ENCODE measurements at places on chromosomes 6 and 20. TPM values are rescaled to one million over a fixed set of nuclear protein-coding genes. Genes with fewer than 3 reads are reported as not detected.

- DNase-seq: no peak
These were observed 280.8 kb downstream of the CENPW start for GRCh38 chr6:126620719-126621118.

DNA sequence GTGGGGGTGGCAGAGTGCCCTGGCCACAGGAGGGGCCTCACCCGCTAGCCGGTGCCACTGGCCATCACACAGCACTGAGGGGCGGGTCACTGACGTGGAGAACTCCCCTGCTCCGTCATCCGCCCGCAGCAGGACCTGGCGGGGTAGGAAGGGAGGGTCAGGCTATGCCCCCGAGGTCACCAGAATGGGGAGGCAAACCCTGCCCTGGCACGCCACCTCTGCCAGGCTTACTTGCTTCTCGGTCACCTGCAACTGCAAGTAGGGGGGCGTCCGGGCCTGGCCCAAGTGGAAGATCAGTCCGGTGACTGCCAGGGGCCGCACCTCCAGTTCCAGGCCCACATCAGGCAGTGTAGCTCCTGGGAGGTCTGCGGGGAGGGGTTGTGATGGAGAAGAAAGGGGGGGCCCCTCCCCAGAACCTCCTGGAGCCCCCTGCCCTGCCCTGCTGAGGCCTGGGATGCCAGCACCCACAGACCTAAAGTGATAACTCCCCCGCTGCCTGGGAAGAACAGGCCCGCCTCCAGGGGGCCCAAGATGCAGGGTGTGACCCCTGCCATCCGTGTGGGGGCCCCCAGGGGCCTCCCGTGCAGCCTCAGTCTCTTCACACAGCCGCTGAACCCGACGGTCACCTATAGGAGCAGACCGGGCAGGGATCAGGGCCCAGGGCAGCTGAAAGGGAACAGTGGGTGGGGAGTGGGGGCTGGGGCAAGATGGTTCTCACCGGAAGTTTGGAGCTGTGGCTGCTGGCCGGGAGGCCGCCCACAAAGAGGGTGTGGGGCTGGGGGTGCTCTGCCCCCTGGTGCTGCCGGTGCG lies 7.4 kb downstream of the ADRM1 start:
- no peak for DNase-seq

The TEAD3 gene
- polyA plus RNA-seq: 62.5 TPM

DNA sequence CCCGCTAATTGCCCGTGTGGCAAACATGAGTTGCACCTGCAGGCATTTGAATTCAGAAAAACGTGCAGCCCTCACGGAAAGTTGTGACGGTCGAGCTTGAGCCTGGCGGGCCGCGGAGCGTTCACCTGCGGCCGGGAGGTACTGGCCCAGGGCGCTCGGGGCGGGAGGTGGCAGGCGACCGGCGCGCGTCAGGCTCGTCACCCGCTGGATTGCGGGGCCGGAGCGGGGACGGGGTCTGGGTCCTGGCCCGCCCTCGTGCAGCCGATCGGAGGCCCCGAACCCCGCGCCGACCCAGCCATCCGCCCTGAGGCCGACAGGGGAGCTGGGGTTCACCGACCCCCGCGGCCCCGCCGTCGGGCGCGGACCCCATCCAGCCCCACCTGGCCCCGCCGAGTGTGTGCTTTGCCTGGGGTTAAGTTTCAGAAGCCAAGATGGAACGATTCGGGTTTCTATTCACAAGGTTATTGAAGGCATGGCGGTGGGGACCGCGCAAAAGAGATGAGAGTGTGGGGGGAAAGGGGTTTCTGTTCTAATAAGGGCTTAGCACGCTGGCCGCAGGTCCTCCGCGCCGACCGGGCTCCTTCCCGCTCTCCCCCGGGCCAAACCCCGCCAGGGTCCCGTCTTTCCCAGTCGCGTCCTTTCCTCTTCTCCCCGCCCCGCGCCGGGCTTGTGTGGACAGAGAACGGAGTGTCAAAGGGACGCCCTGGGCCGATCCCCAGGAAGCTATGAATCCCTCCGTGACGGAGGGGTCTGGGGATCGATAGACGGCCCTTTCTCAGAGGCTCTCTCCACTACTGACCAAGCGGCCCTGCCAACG lies 1.6 kb upstream of the HEY2 start:
- DNase-seq: no peak

- DNase-seq: peak; percentile 39
These were observed 68.3 kb downstream of the FHL5 start for GRCh38 chr6:96631248-96631647.

The TSHZ2 gene
- 12.5 TPM for polyA plus RNA-seq

DNA sequence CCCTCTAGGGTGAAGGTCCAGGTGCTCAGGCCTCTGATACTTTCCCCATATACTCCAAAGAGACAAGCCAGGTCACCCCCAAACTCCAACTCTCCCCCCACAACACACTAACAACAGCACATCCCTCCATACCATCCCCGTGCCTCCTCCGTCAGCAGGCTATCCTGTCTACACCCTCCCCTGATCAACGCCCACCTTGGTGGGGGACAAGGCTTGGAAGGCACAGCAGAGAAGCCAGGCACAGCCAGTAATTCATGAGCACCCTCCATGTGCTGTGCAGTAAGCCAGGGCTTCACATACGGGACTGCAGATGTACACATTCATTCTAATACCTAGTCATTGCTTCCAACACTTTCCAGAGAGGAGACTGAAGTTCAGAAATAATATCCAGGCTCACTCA lies 57.6 kb downstream of the TRERF1 start:
- DNase-seq: no peak

GRCh38 chr6:84872996-84873723 lies 108.8 kb upstream of the TBX18 start:
- no peak for DNase-seq

The SLC32A1 gene
- 2.3 TPM for polyA plus RNA-seq

GRCh38 chr20:15767999-15768741 lies 805.1 kb downstream of the KIF16B start:
- DNase-seq: no peak

- peak; percentile 20 for DNase-seq
These were observed 46.9 kb downstream of the MAP3K4 start for GRCh38 chr6:161038229-161039031.

- DNase-seq: no peak
These were observed 131.9 kb downstream of the FYN start for GRCh38 chr6:111741177-111741952.

GRCh38 chr20:24816907-24817306 lies 132.2 kb upstream of the CST7 start:
- DNase-seq: no peak

DNA sequence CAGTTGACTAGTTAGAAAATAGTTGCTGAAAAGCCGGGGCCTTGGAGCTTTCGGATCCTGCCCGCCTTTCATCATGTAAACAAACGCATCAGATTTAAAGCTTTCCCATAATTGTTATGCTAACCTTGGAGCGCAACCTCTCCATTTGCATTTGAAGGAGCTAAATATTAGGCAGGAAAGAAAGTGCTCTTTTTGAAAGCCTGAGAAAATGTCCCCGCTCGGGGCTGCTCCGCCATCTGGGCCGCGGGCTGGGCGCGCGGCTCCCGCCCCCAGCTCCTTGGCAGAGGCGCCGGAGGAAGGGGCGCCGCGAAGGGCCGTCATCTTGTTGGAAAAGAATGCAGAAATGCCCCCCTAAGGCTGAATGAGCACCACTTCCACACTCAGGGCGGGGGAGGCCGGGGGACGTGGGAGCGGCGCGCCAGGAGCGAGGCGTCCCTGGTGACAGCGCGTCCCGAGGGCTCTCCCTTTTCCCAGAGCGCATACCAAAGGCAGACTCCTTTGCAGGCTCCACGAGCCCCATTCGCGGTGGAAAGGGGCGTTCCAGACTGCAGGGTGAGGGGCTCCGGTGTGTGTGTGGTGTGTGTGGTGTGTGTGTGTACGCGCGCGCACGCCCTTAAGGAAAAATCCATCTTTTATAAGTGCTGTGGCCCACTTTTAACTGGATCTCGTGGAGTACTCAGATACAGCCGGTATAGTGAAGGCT lies 145.6 kb upstream of the ID4 start:
- peak; percentile 69 for DNase-seq

DNA sequence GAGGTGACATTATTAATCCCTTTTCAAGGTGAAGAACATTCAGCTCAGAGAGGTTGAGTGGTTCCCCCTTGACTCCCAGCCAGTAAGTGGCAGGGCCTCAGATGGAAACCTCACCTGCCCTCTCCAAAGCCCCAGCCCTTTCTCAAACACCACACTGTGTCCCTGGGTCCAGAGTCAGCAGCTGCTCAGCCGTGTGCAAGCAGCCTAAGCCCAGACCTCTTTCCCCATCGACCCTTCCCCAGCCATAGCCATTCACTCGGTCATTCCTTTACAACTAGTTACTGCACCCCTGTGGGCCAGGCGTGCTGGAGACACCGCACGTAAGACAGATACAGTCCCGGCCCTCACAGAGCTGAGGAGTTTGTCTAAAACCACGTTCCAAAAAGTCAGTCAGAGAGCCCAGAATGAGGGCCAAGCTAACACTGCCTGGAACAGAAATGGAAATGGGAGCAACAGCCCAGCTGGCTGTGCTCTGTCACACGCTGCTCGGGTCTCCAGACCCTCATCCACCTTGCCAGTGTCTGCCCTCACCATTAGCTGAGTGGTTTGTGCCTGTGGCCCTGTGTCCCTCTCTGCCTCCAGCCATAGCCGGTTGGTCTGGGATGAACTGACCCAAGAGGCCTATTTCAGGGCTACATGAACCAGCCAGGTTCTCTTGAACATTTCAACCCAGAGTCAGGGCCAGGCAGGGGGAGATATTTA lies 29.6 kb downstream of the ZC3H12D start:
- no peak for DNase-seq

- peak; percentile 54 for DNase-seq
These were observed 47.8 kb downstream of the GMPR start for GRCh38 chr6:16286151-16286522.

The SCAF8 gene
- 54.2 TPM for polyA plus RNA-seq

DNA sequence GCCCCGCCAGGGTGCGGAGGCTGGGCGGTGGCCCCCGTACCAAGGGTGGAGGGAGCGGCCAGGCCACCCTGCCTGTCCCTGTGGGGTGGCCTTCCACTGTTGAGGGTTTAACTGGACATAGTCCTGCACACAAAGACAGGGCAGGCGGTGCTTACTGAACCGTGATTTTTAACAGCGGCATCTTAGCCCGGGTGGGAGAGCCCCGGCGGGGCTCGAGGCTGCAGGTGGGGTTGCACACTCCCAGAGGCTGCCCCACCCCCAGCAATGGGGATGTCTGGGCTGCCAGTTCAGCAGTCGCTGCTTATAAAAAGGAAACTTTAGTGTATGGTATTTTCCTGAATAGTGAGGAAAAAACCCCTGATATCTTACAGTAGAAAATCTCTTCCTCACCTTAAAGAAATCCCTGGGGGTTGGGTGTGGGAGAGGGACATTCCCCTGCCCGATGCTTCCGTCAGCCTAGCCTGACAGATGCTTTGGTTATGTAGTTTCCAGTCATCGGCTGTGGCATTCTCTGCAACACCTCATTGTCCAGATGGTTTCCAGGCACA lies 79.4 kb downstream of the IRF4 start:
- no peak for DNase-seq

The PPP1R3G gene
- polyA plus RNA-seq: 2.6 TPM

- DNase-seq: no peak
These were observed 10.2 kb upstream of the CPNE1 start for GRCh38 chr20:35674921-35675320.

GRCh38 chr6:43170417-43170930 lies 595 bp upstream of the SRF start:
- DNase-seq: peak; percentile 89

DNA sequence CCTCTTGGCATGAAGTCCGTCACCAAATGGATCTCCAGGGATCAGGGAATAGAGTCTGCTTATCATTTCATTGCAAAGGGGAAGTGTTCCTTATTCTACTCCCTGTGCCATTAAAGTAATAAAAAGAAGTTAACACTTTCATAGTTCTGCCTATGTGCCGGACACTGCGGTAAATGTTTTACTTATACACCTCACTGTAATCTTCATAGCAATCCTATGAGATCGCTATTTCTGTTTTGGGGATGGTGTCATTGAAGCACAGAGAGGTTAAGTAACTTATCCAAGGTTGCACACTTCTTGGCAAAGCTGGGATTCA lies 177.7 kb downstream of the TSHZ2 start:
- DNase-seq: no peak

The CDH4 gene
- 9.5 TPM for polyA plus RNA-seq

- no peak for DNase-seq
These were observed 32.0 kb downstream of the TFAP2A start for GRCh38 chr6:10382728-10383330.

The MCHR2 gene
- polyA plus RNA-seq: not detected

The OXT gene
- 1.0 TPM for polyA plus RNA-seq

The C20orf141 gene
- not detected for polyA plus RNA-seq

GRCh38 chr6:3124667-3125066 lies 6.2 kb downstream of the BPHL start:
- DNase-seq: no peak

The MAS1 gene
- 0.04 TPM for polyA plus RNA-seq

The ULBP1 gene
- polyA plus RNA-seq: 1.2 TPM

The DOK5 gene
- polyA plus RNA-seq: 6.9 TPM

The RFX6 gene
- polyA plus RNA-seq: not detected

The ACOT8 gene
- polyA plus RNA-seq: 28.1 TPM

- no peak for DNase-seq
These were observed 6.6 kb downstream of the FITM2 start for GRCh38 chr20:44304383-44304782.

- DNase-seq: no peak
These were observed 128.9 kb upstream of the BEND3 start for GRCh38 chr6:107244082-107244741.

The HLA-DQA1 gene
- 2.5 TPM for polyA plus RNA-seq

The OTOR gene
- not detected for polyA plus RNA-seq

GRCh38 chr6:157516319-157517026 lies 135.5 kb downstream of the ZDHHC14 start:
- DNase-seq: no peak

The MAK gene
- 2.4 TPM for polyA plus RNA-seq

The SGK2 gene
- polyA plus RNA-seq: 80.6 TPM

DNA sequence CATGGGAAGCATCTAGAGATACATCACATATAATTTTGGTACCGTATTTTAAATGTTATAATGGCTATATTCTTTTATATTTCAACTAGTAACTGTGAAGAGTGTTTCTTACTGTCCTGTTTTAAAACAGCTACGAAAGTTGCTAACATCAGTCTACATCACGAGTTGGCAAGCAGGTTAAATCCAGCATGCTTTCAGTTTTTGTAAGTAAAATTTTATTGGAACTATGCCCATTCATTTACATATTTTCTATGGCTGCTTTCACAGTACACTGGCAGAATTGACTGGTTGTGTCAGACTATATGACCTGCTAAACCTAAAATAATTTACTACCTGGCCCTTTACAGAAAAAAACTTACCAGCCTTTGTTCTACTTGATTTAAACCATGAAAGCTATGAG lies 478.1 kb downstream of the PHF3 start:
- DNase-seq: no peak

The TFEB gene
- 9.4 TPM for polyA plus RNA-seq

DNA sequence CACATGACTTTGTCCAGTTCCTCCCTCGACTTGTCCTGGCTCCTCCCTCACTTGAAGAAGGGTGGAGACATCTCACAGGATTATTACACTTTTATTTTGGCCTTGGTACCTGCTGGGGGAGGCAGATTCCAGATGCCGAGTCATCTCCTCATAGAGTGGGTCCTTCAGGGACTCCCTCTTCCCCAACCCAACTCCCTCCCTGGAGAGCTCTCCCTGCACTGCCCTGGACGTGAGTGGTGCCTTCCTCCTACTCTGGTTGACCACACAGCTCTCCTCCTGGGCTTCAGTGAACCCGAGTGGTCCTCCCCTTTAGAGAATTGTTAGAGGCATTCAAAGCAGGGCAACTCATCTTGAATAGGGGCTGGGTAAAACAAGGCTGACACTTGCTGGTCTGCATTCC lies 40.9 kb upstream of the MC3R start:
- no peak for DNase-seq

The UBD gene
- 0.70 TPM for polyA plus RNA-seq

Measured in renal pelvis (tissue), 12 donors.